ENCODE measurements at places on chromosomes 11 and 22. TPM values are rescaled to one million over a fixed set of nuclear protein-coding genes. Genes with fewer than 3 reads are reported as not detected.
A peak's percentile ranks its signal among the peaks of the same experiment; 100 is the strongest.

The CHRM1 gene
- total RNA-seq, result not detected

The CRYBB2 gene
- 0.51 TPM for total RNA-seq

The NAALAD2 gene
- 0.28 TPM for total RNA-seq

The OR52I1 gene
- not detected for total RNA-seq

The TMEM121B gene
- 0.05 TPM for total RNA-seq

The TMEM223 gene
- 14.3 TPM for total RNA-seq

DNA sequence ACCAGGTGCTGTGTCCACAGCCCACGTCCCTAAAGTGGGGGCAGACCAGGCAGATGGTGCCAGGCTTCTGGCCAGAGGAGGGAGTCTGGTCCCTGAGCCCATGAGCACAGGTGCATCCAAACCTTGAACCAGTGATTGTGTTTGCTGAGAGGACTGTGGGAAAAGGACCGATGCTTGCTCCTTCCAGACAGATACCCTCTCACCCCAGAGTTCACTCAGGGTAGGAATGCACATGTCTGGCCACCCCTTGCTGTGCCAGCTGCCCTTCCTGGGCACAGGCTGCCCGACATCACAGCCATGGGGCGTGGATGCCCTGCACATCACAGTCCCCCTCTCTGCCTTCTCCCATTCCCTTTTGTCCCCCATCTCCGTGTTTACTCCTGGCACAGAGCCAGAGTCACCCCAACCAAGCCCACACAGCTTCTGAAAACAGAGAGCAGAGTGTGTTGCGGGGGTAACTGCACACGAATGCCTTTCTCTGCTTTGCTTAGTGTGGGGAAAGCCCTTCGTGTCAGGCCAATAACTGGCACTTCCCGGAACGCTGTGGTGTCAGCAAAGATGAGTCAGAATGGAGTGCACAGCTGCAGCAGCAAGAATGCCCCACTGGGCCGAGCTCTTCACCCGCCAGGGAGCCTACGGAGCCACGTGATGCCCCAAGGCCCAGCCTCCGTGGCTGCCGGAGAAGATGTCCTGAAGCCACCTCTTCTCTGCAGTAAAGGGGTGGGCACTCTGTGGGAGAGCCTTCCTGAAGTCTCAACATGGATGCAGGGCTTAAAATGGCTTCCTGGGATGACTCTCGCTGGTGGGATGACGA is 7.6 kb downstream of the CARS1 start:
- H3K4me1 ChIP-seq, result peaks cover 41% of the 10 kb centered on the region
- peak overlapping the region; percentile 91 for H3K27ac ChIP-seq
- peak; percentile 96 for DNase-seq
- peak overlapping the region; percentile 78 for H3K4me3 ChIP-seq
- no peaks in the 10 kb centered on the region for H3K27me3 ChIP-seq
- peaks cover 8% of the 10 kb centered on the region for H3K36me3 ChIP-seq

DNA sequence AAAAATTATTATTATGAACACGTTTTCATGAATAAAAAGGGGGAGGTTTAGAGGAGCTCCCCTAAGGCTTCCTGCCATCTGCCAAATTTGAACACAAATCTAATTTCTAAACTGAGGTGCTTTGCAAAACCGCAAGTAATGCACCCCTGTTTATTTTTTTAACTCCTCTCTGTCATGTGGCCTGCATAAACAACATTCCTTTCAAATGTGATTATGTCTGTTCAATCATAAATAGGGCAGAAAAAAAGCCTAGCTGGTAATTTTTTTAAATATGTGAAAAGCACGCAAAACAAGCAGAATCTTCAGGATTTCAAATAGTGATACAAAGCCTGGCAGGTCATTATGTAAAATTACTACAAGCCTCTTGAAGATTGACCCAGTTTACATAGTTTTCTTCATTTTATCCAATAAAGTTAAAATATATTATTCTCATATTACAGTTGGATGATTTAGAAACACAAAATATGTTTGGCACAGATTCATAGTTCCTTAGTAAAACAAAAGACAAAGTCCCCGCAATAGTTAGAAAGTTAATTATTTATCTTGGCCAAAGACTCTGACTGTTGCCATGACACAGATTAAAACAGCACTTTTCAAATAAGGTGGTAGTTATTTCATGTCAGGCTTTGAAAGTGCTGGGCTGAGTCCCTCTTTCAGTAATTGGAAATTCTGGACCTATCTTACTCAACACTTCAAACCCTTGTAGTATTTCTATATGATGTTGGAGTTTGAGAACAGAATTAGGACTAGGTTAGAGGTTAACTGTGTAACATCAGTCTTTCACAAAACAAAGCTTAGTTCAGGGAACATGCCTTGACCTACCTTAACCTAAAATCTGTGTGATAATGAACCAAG is 200.3 kb upstream of the MPPED2 start:
- H3K36me3 ChIP-seq, result no peaks in the 10 kb centered on the region
- no peak overlapping the region for H3K4me3 ChIP-seq

GRCh38 chr11:35791088-35791958 is 128.7 kb downstream of the TRIM44 start:
- peaks cover 10% of the 10 kb centered on the region for H3K36me3 ChIP-seq
- no peak overlapping the region for H3K27ac ChIP-seq
- peaks cover 78% of the 10 kb centered on the region for H3K4me1 ChIP-seq

DNA sequence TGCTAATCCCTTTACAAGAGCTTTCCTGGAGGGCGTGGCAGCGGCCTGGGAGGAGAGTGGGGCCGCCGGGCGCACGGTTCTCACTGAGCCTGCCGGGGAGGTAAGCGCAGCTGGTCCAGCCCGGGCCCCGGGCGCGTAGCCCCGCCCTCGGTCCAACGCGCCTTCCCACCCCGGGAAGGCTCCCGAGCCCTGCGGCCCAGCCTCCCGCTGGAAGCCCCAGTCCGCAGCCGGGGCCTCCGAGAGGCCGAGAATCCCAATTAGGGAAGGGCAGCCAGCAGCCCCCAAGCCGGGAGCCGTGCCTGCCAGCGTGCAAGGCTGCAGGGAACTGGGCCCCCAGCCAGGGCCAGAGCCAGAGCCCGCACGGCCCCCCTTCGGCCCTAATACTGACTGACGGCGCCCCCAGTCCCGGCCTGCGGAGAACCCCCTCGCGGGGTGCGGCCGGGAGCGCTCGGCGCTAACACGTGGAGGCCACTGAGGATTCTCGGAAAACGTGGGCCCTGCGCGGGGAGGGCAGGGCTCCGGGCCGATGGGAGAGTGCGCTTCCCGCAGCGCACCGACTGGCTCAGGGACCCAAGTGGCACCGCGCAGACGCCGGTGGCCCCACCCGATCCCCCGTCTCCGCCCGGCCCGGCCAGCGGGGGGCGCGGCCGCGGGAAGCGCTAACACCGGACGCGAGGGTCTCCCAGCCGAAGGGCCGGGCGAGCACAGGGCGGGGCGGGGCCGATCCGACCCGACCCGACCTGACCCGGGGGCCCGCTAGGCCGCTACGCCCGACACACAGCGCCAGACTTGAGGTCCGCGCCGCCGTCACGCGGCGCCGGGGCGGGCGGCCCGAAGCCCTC is 5.7 kb downstream of the ZFTA start:
- H3K27ac ChIP-seq, result no peak overlapping the region
- no peak overlapping the region for H3K4me3 ChIP-seq
- H3K4me1 ChIP-seq, result peaks cover 15% of the 10 kb centered on the region
- no peak for DNase-seq
- no peaks in the 10 kb centered on the region for H3K27me3 ChIP-seq

GRCh38 chr11:34757026-34757451 is 136.1 kb downstream of the EHF start:
- H3K36me3 ChIP-seq, result no peaks in the 10 kb centered on the region
- no peak overlapping the region for H3K4me3 ChIP-seq
- H3K4me1 ChIP-seq, result no peaks in the 10 kb centered on the region
- H3K27ac ChIP-seq, result no peak overlapping the region
- peaks cover 28% of the 10 kb centered on the region for H3K27me3 ChIP-seq

GRCh38 chr22:29627196-29627535 is 23.7 kb downstream of the NF2 start:
- peaks cover 30% of the 10 kb centered on the region for H3K36me3 ChIP-seq
- peaks cover 88% of the 10 kb centered on the region for H3K4me1 ChIP-seq
- H3K4me3 ChIP-seq, result peak overlapping the region; percentile 82
- H3K27ac ChIP-seq, result peak overlapping the region; percentile 89
- H3K27me3 ChIP-seq, result no peaks in the 10 kb centered on the region
- DNase-seq, result no peak

DNA sequence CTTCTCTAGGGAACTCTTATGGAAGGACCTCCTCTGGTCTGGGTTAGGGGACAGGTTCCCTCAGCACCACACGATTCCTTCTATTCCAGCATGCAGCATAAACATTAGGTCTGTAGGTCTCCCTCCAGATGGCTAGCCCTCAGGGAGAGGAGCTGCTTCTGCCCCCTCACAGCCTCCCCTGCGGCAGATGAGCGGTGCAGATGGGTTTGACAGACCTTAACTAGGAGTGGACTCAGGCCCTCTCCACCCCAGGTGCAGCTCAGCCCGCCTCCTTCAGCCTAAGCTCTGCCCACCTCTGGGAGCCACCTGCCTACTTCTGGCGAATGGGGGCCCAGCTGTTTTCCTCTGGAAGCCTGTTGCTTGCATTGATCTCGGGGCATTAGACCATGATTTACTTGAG is 55.7 kb upstream of the EIF3D start:
- DNase-seq, result no peak
- no peak overlapping the region for H3K27ac ChIP-seq
- H3K27me3 ChIP-seq, result peaks cover 60% of the 10 kb centered on the region
- no peaks in the 10 kb centered on the region for H3K36me3 ChIP-seq

GRCh38 chr22:37137131-37137530 is 12.6 kb downstream of the IL2RB start:
- no peak overlapping the region for H3K4me3 ChIP-seq
- H3K4me1 ChIP-seq, result peaks cover 9% of the 10 kb centered on the region
- no peak overlapping the region for H3K27ac ChIP-seq
- no peak for DNase-seq
- H3K27me3 ChIP-seq, result peaks cover 41% of the 10 kb centered on the region

GRCh38 chr11:36090356-36091109 is 146.7 kb downstream of the LDLRAD3 start:
- DNase-seq, result no peak
- peaks cover 21% of the 10 kb centered on the region for H3K36me3 ChIP-seq
- no peaks in the 10 kb centered on the region for H3K27me3 ChIP-seq

- peaks cover 26% of the 10 kb centered on the region for H3K4me1 ChIP-seq
- H3K4me3 ChIP-seq, result no peak overlapping the region
- H3K27me3 ChIP-seq, result no peaks in the 10 kb centered on the region
- DNase-seq, result no peak
Measured at GRCh38 chr11:8985462-8985861, 18.3 kb downstream of the NRIP3 start.

- no peak overlapping the region for H3K4me3 ChIP-seq
- no peak overlapping the region for H3K27ac ChIP-seq
- no peak for DNase-seq
- peaks cover 41% of the 10 kb centered on the region for H3K27me3 ChIP-seq
- H3K4me1 ChIP-seq, result no peaks in the 10 kb centered on the region
Measured at GRCh38 chr11:11253995-11254394, 99.1 kb downstream of the CSNK2A3 start.

- H3K4me3 ChIP-seq, result no peak overlapping the region
- H3K27me3 ChIP-seq, result no peaks in the 10 kb centered on the region
- no peak for DNase-seq
Measured at GRCh38 chr11:103881584-103881983, 154.9 kb upstream of the DDI1 start.

GRCh38 chr11:43602670-43603069 is 77.9 kb upstream of the HSD17B12 start:
- no peak overlapping the region for H3K27ac ChIP-seq
- no peaks in the 10 kb centered on the region for H3K4me1 ChIP-seq
- DNase-seq, result no peak
- H3K36me3 ChIP-seq, result no peaks in the 10 kb centered on the region

GRCh38 chr11:108929241-108929640 is 264.4 kb downstream of the DDX10 start:
- peak overlapping the region; percentile 89 for H3K27ac ChIP-seq
- peak; percentile 96 for DNase-seq
- peaks cover 1% of the 10 kb centered on the region for H3K27me3 ChIP-seq
- peaks cover 93% of the 10 kb centered on the region for H3K4me1 ChIP-seq
- peak overlapping the region; percentile 72 for H3K4me3 ChIP-seq

DNA sequence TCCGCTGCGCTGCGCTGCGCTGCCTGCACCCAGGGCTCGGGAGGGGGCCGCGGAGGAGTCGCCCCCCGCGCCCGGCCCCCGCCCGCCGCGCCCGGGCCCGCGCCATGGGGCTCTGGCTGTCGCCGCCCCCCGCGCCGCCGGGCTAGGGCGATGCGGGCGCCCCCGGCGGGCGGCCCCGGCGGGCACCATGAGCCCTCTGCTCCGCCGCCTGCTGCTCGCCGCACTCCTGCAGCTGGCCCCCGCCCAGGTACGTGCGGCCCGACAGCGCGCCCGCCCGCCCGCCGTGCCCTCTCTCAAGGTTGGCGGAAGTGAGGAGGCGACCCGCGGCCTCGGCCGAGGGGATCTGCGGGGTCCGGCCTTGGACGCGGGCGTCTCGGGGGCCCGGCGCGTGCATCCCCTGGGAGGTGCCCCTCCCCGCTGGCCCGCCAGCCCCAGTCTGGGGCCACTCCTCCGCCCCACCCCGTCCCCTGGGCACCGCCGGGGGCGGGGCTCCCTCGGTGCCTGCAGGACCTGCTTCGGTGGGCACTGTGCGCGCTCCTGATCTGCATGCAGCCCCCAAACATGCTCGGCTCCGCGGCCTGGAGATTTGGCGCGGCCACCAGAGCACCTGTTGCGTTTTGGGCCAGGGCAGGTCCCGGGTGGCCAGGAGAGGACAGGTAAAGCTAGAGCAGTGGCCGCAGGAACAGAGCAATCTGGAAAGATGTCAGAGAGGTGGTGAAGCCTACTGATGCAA is 429 bp downstream of the VEGFB start:
- peaks cover 16% of the 10 kb centered on the region for H3K4me1 ChIP-seq
- H3K36me3 ChIP-seq, result no peaks in the 10 kb centered on the region
- DNase-seq, result no peak
- no peak overlapping the region for H3K27ac ChIP-seq
- no peaks in the 10 kb centered on the region for H3K27me3 ChIP-seq

- no peak within 1 kb of the TSS for H3K27ac ChIP-seq
- H3K27me3 ChIP-seq, result no peaks in the 10 kb centered on the region
- H3K4me3 ChIP-seq, result no peak within 1 kb of the TSS
- H3K4me1 ChIP-seq, result no peaks in the 10 kb centered on the region
- no peak for DNase-seq
Measured at GRCh38 chr11:7796842-7797241, at the start of gene OR5P2. Gene OR5P2 (minus strand): TSS chr11:7796942. CDS start chr11:7796942, 0 bp downstream.

DNA sequence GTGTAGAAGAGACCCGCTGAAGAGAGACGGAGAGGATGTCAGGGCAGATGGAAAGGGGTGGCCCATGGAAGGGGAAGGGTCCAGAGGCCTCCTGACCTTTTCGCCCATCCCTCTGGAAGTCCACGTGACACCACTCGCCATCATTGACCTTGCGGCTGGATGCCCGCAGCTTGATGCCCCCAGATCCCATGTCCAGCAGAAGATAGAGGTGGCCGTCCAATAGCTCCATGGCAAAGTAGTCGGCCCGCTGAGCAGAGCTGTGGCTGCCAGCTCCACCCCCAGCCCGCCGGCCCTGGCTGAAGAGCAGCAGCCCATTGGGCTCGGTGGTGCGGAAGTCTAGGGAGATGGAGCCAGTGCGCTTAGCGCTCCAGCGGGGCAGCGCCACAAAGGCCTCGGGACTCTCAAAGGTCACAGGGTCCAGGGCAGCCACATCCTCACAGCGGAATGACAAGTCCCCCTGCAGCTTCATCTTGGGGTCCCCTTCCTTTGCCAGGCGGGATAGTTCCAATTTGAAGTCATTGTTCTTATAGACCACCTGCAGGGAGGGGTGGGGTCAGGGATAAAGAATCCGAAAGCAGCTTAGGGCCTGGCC is 55.7 kb downstream of the NRXN2 start:
- no peak for DNase-seq
- peaks cover 27% of the 10 kb centered on the region for H3K27me3 ChIP-seq

GRCh38 chr11:9765320-9766101 is 101.6 kb downstream of the SWAP70 start:
- H3K27me3 ChIP-seq, result no peaks in the 10 kb centered on the region
- peak; percentile 37 for DNase-seq
- H3K4me3 ChIP-seq, result peak overlapping the region; percentile 67
- peak overlapping the region; percentile 92 for H3K27ac ChIP-seq
- peaks cover 71% of the 10 kb centered on the region for H3K4me1 ChIP-seq
- peaks cover 49% of the 10 kb centered on the region for H3K36me3 ChIP-seq
